ENCODE measurements at places on chromosomes 12 and 14.

GRCh38 chr14:65072937-65073336 lies 29.4 kb downstream of the MAX start:
- no peak for DNase-seq

- peak; percentile 72 for DNase-seq
These were observed 34.2 kb upstream of the KICS2 start for GRCh38 chr12:64256166-64256800.

GRCh38 chr12:8899830-8900229 lies 14.5 kb upstream of the PHC1 start:
- peak; percentile 65 for DNase-seq

- DNase-seq = no peak
These were observed 21.0 kb upstream of the ACSM4 start for GRCh38 chr12:7282844-7283243.

DNA sequence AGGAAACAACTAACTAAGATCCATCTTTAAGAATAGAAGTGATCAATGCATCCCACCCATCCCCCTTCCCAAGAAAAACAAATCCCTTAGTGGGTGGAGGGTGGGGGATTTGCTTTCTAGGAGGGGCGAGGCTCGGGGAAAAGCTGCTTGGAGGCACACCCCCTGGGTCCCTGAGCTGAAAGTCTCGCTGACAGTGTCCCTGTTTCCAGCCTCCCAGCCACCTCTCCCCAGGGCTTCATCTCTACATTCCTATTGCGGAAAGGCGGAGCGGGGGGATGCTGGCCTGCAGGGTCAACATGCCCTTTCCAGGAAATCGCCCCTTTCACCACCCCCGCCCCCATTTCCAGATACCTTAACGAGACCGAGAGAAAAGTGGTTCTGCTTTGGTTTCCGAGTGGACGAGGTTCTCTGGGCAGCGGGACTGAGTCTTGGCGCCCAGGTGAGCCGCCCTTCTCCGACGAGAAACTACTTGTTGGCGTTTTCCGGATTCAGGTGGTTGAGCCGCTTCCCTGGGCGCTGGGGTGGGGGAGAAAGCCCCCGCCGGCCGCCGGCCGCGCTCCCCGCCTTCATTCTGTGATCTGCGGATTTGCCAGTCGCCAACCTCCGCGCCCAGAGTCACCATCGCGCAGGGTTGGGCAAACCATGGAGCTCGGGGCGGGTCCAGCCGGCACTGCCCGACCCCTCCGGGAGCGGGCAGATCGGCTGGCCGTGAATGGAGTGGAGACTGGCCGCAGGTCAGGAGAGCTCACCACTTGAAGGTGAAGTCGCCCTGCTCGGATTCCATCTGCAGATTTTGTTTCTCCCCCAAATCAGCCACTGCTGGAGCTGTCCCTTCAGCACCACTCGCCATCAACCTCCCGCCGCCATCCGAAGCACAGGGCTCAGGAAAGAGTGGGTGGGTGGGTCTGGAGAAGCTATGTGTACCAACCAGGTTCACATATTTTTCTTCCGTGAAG lies 505 bp downstream of the KCNC2 start:
- peak; percentile 24 for DNase-seq

GRCh38 chr14:68598621-68599447 lies 194.0 kb downstream of the ZFP36L1 start:
- DNase-seq = peak; percentile 58

GRCh38 chr12:43079476-43079875 lies 472.5 kb downstream of the ADAMTS20 start:
- no peak for DNase-seq

- no peak for DNase-seq
These were observed 1.2 kb upstream of the NEK9 start for GRCh38 chr14:75127903-75128595.

- peak; percentile 38 for DNase-seq
These were observed 404.8 kb downstream of the ATP23 start for GRCh38 chr12:58346032-58346632.

GRCh38 chr14:83355609-83356008 lies 1822.0 kb upstream of the SEL1L start:
- DNase-seq = no peak

DNA sequence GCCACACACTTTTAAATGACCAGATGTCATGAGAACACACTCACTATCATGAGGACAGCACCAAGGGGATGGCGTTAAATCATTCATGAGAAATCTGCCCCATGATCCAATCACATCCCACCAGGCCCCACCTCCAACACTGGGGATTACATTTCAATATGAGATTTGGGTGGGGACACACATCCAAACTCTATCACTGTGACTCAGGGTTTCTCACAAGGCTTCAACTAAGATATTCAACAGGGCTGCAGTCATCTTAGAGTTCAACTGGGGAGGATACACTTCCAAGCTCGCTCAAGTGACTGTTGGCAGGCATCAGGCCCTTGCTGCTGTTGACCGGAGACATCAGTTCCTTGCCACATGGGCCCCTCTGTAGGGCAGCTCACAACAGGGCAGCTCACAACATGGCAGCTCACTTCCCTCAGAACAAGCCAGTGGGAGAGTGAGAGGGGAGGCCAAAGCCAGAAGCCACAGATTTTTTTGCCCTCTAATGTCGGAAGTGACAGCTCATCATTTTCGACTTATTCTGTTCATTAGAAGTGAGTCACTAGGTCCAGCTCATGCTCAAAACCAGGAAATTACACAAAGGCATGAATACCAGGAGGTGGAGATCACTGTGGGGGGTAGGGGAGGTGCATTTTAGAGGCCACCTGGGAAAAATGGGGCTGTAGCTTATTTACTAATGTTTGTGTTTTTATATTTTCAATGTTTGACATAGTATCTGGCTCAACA lies 50.8 kb upstream of the PTHLH start:
- DNase-seq = no peak

GRCh38 chr14:20184181-20184580 lies 6.5 kb upstream of the OR11G2 start:
- DNase-seq = no peak

- DNase-seq = peak; percentile 54
These were observed 3.1 kb downstream of the MAP3K12 start for GRCh38 chr12:53495903-53496751.

Data from KBM-7 (cell line).